ENCODE measurements at places on chromosomes 5 and 9.

- peak; percentile 44 for DNase-seq
Measured at GRCh38 chr9:14908295-14909180, 1.7 kb downstream of the FREM1 start.

GRCh38 chr5:128197896-128198522 is 114.4 kb downstream of the SLC12A2 start:
- DNase-seq = no peak

DNA sequence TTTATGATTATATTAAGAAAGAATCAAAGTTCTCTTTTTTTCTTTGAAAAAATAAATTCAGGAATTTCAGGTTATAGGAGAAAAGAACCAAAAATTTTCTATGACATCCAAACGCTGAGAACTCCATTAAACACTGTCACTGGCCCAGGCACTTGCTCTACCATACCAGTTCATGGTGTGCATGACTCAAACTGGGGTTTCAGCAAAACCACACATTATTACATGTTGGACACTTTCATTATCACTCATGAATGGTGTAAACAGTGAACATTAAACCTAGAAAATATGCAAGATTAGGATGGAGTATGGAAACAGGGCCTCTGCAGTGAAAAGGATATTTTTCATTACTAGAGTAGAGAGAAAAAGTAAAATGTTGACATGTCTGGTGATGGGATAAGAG is 369.9 kb upstream of the FAM174A start:
- DNase-seq = no peak

- no peak for DNase-seq
Measured at GRCh38 chr5:10543585-10544040, 20.3 kb upstream of the ANKRD33B start.

GRCh38 chr5:83877911-83878706 is 157.5 kb upstream of the HAPLN1 start:
- DNase-seq = no peak

GRCh38 chr5:100641833-100642232 is 106.7 kb downstream of the FAM174A start:
- DNase-seq = no peak

GRCh38 chr9:76198336-76198735 is 195.9 kb downstream of the RFK start:
- no peak for DNase-seq

- no peak for DNase-seq
Measured at GRCh38 chr5:120599576-120599975, 135.5 kb downstream of the PRR16 start.

GRCh38 chr9:20384642-20385041 is 237.7 kb downstream of the MLLT3 start:
- no peak for DNase-seq

DNA sequence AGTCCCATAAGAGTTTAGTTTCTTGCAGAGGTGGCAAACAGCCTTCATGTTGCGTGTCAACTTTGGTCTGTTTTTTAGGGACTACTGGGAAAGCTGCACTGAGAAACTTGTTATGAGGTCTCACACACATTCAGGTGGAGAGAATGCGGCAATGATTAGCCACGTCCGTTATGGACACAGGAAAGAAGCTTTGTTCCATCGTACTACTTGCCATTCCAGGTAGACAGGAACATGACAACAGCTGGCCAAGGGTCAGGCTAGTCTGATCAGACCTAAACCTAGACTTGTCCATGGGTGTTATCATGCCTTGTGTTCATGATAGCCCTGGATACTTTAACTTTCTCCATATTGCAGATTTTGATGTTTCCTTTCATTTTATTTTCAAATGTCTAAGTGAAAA is 113.2 kb downstream of the ZNF608 start:
- DNase-seq = no peak

- no peak for DNase-seq
Measured at GRCh38 chr5:149372076-149372795, 6.9 kb downstream of the IL17B start.

DNA sequence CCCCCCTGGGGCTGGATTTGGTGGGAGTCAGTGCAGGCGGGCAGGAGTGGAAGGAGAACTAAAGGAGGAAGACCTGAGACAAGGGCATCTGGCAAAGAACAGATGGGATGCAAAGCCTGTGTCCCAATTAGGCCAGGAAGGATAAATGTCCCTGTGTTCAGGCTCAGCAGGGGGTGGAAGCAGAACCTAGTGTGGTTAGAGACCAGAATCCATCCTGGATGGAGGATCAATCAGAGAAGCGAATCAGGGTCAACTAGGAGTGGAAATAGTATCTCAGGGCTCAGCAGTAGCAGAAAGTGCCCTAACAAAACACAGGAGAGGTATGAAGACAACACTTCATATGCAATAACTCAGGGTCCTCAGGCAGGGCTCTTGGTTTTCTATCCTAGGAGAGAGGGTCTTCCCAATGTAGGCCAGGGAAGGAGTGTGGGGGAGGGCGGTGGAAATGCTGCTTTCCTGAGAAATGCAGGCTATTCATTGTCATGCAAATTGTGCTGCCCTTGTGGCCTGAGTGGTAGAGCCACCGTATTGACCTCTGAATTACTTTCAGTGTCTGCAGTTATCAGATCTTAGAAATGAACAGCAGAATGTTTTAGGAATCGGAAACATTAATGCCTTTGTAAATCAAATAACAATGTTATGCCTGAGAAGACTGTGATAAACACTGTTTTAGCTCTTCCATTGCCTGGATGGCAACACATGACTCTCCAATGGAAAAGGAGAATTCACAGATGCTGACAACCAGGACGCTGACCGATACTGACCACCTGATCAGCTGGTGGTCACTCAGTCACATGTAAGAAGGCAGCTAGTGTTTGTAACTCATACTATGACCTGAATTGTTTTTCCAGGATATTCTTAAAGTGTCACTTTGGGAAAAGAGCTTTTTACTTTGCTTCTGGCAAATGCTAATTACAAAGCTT is 323.6 kb downstream of the SEMA5A start:
- DNase-seq = peak; percentile 83

- DNase-seq = no peak
Measured at GRCh38 chr9:87892956-87893355, 10.3 kb downstream of the SPATA31E1 start.

GRCh38 chr5:148913985-148914431 is 87.6 kb downstream of the ADRB2 start:
- DNase-seq = peak; percentile 71

DNA sequence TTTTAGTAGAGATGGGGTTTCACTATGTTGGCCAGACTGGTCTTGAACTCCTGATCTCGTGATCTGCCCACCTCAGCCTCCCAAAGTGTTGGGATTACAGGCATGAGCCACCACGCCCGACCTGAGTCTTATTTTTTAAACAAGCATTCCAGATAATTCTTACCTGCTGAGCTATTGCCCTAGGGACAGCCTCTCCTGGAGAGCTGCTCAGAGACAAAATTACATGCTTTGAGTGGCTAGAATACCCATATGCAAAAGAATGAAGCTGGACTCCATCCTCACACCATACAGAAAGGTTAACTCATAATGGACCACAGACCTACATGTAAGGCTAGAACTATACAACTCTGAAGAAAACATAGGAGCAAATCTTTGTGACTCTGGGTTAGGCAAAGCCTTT is 41.6 kb downstream of the GTF3C4 start:
- no peak for DNase-seq

GRCh38 chr9:1018121-1018520 is 32.0 kb upstream of the DMRT2 start:
- peak; percentile 88 for DNase-seq

- no peak for DNase-seq
Measured at GRCh38 chr5:130335117-130335516, 430.9 kb downstream of the CHSY3 start.

DNA sequence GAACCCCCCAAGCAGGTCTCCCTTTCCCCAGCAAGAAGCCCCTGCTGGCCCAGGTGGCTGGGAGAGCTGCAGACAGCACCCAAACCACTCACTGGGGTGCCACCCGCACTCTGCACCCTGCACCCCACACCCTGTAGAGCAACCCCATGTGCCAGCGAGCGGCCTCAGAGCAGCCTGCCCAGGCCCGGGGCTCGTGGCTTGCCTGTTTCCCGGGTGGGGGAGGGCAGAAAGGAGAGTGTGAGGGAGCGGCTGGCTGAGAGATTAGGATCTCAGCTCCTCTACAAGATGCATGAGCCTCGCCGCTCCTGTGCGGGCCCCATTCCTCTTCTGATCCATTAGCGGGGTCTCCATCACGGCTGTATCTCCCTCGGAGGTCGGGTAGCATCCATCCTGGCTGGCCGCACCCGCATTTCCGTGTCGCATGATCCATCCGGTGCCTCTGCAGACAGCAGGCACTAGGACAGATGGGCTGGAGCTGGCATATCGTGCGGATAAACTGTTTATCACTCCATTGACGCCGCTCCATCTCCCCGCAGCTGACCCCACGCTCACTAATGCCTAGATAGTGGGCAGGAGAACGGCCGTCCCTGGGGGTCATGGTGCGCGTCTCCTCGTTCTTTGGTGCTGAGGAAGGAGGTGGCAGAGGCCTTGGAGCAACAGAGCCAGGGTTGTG is 54.4 kb downstream of the MRPL36 start:
- DNase-seq = no peak

DNA sequence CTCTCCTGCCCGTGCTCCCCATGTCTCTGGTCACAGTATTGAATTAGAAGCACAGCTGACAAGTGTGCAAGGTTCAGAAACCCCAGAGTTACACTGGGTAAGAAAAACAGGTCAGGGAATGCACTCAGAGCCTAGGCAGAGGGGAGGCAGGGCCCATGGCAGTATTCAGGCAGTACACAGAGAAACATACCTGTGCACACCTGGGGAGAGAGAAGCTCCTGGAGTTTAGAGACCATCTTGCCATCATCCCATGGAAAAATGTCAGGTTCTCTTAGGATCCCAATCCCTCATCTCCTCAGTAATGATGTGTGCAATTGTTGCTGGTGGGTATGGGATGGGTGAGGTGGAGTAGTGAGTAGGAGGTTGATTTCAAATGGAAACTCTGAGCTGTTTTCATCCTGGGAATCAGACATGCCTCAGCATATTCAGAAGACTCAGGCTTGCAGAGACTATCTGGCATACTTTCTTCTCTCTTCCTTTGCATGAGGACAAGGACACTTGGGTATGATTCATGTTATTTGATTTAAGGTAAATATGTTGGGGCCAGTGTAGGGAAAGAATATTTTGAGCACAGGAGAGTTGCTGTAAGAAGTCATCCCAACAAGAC is 228.5 kb downstream of the ESM1 start:
- DNase-seq = no peak

- peak; percentile 21 for DNase-seq
Measured at GRCh38 chr5:160082614-160083500, 36.4 kb downstream of the PWWP2A start.
